GM19239 (cell line): ENCODE measurements at places on chromosomes 6 and 20.

- DNase-seq, result no peak
Measured at GRCh38 chr6:15535495-15536197, 127.2 kb downstream of the DTNBP1 start.

DNA sequence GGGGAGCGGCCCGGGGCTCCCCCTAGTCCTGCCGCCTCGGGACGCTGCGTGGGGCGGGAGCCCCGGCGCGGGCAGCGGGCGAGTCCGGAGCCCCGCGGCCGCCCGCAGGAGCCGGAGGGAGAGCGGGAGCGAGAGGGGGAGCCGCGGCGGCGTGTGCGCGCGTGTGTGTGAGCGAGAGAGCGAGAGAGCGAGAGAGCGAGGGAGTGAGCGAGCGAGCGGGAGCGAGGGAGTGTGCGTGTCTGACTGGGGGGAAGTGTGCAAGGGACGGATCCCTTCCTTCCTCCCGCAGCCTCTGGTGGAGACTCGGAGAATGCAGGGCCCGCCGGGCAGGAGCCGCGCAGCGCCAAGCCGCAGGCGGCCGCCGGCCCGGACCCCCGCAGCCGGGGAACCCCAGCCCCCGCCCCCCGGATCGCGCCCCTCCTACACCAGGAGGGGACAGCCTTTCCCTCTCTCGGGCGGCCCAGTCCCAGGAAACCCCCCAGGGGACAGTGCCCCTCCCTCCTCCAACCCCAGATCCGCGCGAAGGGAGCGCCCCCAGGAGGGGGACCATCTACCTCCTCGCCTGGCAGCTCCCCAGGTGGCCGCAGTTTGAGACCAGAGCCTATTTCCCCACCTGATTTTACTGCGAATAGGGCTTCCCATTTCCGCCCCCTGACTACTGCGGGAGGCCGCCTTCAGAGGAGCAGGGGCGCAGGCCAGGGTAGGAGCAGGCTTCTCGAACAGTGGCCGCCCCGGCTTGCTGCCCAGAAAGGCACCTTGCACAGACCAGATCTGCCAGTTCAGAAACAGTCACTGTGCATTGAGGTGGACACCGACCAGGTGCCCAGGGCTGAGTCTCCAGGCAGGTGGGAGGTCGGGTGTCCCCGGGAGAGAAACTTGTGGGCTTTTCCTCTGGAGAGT lies at the start of gene CDH22:
TSS of gene CDH22 (minus strand) at position 241 of the 900 bp plus-strand sequence. CDS start 57,204 bp downstream, outside the sequence.
- DNase-seq, result peak; percentile 75

DNA sequence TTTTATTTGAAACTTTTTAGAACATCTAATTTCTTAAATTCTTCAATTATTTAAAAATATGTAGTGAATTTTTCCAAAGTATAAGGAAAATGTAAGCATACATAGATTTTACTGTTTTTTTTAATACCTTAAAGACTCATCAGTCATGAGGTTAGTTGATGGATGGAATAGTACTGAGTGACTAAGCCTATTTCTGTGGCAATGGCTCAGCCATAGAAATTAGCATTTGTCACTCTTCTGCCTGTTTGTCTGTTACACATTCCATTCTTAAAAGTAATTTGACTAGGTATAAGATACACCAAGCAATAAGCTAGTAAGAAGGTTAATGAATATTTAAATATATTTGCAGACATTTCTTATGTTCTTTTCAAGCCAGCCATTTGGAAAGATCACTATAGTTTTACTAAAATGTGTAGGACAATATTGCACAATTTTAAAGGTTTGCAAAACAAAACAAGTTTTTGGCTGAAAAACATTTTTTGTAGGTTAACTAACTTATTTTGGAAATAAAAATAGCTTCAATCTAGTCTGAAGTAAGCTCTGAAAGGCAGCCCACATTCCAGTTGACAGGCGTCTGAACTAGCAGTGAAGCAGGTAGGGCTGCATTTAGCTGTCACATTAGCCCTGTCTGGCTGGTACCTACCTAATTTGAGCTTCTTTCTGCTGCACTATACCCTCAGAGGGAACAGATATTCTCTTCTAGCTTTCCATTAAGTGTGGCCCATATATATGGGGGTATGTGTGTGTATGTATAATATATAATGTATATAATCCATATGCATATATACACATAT lies 385.7 kb downstream of the GRIK2 start:
- DNase-seq, result no peak

DNA sequence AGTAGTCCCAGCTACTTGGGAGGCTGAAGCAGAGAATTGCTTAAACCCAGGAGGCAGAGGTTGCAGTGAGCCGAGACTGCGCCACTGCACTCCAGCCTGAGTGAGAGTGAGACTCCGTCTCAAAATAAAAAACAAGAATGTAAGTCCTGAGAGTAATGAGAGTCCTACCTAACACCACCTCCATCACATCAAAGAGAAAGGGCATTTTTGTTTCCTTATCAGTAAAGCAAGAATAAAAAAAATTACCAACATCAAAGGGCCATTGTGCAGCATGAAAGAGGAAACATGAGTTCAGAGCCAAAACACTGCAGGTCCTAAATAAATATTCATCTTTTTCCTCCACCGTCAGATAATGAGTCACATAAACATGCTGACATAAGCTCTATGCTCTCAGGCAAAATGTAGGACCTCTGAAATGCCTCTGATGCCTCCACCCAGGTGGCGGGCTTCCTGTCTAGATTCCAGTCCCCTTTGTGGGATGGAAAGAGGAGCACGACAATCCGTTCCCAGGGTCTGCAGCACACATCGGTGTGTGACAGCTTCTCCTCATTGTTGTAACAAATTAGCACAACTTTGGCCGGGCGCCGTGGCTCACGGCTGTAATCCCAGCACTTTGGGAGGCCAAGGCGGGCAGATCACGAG lies 7.2 kb downstream of the ATP9A start:
- DNase-seq, result no peak

DNA sequence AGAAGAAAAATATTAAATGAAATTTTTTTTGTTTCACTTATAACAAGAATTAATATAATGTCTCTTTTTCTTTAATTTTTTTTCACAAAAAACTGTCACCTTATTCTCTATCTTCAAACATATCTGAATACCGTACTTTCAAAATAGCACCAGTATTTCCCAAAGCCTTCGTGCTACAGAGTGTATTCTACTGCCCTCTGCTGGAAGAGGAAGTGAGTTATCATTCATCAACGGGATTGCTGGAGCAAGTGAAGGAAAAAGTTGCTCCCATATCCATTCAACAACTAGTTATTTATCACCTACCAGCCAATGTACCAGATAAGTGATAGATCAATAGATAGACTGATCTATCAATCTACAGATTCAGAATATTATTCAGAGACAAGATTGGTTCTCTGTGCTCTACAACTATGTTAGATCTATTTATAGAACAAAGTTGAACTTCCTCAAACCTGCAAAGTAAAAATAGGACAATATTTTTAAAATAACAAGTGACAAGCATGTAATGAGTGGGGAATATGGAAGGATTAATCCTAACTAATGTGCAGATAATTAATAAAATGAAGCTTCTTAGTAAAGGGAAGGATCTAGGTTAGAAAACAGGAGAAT lies 26.7 kb upstream of the TFAP2B start:
- peak; percentile 12 for DNase-seq

DNA sequence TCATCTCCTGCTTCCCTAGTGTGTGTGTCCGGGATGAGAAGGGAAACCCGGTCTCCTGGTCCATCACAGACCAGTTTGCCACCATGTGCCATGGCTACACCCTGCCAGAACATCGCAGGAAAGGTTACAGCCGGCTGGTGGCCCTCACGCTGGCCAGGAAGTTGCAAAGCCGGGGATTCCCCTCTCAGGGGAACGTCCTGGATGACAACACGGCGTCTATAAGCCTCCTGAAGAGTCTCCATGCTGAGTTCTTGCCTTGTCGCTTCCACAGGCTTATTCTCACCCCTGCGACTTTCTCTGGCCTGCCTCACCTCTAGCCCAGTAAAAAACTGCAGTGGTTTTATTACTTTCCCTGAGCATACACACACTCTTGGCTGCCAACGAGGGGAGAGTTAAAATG lies 23.9 kb upstream of the C6orf141 start:
- no peak for DNase-seq
